Suprapubic skin (tissue), 4 donors: ENCODE measurements at places on chromosomes 13 and 19. TPM values are rescaled to one million over a fixed set of nuclear protein-coding genes. Genes with fewer than 3 reads are reported as not detected.

NKPD1 gene
- 50.7 TPM for total RNA-seq

DNA sequence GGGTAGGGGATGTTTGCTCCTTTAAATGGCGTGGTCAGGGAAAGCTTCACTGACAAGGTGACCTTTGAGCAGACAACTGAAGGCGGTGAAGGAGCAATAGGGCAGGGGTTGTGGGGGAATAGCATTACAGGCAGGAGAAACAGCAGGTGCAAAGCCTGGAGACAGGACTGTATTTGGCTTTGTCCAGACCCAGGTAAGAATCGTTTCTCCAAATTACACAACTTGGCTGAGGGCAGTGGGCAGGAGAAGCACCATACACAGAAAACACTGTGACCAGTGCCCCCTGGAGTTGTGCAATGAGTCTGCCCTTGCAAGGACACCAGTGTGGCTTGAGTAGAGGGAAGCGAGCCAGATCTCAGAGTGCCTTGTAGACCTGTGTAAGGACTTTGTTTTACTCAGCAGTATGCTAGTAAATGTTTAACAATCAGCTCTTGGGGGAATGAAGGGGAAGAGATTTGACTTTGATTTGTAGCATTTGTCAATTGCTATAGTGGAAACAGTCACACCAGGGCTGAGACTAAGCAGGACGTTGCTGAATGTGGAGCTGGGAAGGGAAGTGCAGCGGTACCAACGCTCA is 360.0 kb downstream of the DCT start:
- no peak for DNase-seq

DNA sequence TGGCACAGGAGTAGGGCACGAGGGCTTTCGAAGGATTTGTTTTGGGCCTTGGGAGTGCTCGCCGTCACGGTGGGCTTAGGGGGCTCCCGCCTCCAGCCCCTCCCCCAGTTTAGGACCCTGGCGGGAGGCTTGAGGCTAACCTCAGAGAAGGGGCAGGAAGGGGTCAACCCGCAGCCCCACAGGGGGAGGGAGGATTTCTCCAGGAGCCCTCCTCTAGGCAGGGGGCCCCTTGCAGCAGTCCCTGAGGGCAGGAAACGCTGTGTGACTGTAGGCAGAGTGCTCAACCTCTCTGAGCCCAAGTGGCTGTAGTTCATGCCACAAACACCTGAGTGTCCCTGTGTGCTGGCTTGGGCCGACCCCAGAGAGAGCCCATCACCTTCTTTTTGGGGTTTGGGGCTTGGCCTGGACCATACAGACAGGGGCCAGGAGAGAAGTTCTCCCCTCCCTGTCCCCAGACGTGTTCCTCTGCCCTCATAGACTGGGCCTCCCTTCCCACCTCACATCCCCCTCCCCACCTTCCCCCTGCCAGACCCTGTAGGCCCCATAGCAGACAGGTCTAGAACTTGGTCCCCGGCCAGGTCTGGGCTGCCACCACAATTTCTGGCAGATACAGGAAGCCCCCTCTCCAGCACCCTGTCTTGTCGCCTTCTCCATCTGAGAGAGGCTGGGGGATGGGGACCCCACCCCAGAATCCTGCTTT is 8.1 kb downstream of the ISYNA1 start:
- DNase-seq = no peak

- DNase-seq = no peak
Observed at GRCh38 chr13:35531526-35531925, 55.0 kb upstream of the MAB21L1 start.

GRCh38 chr13:83914368-83914767 is 32.1 kb upstream of the SLITRK1 start:
- no peak for DNase-seq

DNA sequence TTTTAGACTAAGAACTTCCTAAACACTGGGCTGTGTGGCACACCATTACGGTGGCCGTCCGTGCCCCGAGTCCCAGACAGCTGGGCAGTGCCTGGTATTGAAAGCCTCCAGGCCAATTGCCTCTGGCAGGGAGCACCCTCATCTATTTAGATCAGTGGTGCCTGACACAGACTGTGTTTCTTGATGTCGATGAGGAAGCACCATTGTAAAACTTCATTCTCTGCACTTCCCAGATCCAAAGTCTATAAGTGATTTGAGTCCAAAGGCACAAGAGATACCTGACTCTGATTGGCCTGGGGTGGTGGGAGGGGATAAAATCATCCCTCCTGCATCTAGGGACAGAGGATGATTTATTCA is 8.5 kb upstream of the STK24 start:
- DNase-seq = no peak

GRCh38 chr19:14419106-14419813 is at the start of gene DDX39A:
DDX39A (minus strand) TSS chr19:14419341; CDS start chr19:14413220, 6,121 bp downstream.
- DNase-seq = peak; percentile 99

- no peak for DNase-seq
Observed at GRCh38 chr13:93039131-93039530, 187.5 kb upstream of the GPC6 start.

PCDH8 gene
- 0.55 TPM for total RNA-seq

DNA sequence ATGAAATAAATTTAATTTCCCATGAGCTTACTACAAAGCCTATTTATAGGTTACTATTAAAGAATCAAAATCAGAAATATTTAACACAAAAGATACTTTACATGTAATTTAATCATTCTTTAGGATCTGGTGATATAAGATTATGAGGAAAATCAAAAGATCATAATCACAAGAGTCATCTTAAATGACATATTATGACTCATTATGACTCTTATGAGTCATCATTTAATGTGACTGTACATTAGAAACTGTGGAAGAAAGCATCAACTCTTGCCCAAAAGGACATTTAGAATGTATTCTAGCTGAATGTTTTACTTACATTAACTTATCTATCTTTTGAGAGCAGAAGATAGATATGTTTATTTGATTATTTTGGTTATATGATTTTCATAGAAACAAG is 458.6 kb downstream of the DCT start:
- no peak for DNase-seq

- no peak for DNase-seq
Observed at GRCh38 chr13:31588316-31588715, 151.0 kb upstream of the RXFP2 start.

ZNF556 gene
- not detected for total RNA-seq

DNA sequence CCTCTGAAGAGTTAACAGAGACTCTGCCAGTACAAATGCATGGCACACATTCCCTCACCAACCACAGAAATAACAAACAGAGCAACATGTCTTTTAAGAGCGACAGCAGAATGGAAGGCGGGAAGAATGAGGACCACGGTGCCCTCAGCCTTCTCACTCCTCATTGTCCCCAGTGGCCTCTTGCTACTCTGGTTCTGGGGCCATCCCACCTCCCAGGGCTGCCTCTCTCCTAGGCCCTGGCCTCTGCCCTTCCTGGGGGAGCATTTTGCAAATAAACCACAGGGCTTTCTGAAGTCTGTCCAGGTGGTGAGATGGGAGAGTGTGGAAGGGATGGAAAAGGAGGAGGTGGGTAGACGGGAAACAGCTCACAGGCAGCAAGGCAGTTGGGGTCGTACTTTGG is 28.3 kb downstream of the CYP2B6 start:
- peak; percentile 37 for DNase-seq

GRCh38 chr19:40530091-40530901 is 46.4 kb upstream of the SHKBP1 start:
- no peak for DNase-seq

GRCh38 chr13:43784496-43784895 is 2.3 kb downstream of the ENOX1 start:
- no peak for DNase-seq

DNA sequence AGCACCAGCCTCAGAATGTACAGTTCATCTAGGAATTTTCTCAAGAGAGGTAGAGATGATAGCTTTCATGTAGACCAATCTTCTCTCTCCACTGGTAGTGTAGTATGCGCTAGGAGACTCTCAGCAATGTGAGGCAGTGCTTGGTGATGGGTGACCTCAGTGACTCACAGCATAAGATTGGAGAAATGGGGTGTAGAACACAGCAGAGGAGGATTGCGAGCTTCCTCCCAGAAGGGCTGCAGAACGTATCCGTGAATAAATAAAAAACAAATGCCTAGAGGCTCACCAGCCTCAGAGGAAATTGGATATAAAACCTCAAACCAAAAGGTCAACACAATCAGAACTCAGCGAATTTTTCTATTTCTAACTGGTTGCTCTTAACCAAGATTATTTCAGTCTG is 182.9 kb upstream of the RXFP2 start:
- no peak for DNase-seq
